ENCODE measurements at places on chromosomes 7 and 10.

- DNase-seq, result no peak
Observed at GRCh38 chr7:101924171-101924570, 106.7 kb downstream of the CUX1 start.

DNA sequence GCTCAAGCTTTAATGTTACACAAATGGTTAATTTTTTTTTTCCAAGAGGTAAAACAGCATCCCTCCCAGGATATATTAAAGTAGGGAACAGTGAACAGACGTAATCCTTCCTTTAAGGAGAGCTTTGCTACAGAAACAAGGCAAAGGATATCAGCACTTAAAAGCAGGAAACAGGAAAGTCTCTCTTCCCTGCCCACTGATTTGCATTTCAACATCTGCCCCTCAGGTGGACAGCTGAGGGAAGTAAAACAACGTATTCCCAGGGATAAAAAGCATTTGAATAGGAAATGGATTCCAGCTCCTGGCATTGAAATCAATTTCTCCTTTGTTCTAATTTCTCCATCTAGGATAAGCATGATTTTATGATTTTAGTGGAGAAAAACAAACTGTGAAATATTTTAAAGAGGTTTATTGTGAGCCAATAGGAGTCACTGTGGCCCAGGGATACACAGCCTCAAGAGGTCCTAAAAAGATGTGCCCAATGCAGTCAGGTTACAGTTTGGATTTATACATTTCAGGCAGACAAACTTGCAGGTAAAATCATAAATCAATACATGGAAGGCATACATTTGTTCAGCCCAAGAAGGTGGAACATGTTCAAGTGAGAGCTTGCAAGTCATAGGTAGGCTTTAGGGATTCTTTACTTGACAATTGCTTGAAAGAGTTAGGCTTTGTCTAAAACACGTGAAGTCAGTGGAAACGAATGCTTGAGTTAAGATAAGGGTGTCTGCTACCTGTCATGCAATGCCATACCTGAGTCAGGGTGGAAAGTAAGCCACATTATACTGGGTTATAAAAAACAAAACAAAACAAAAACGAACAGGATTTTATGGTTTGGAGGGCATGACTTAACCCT lies 286.2 kb upstream of the VWC2 start:
- no peak for DNase-seq

- peak; percentile 70 for DNase-seq
Observed at GRCh38 chr7:123580406-123581161, 21.0 kb upstream of the ASB15 start.

DNA sequence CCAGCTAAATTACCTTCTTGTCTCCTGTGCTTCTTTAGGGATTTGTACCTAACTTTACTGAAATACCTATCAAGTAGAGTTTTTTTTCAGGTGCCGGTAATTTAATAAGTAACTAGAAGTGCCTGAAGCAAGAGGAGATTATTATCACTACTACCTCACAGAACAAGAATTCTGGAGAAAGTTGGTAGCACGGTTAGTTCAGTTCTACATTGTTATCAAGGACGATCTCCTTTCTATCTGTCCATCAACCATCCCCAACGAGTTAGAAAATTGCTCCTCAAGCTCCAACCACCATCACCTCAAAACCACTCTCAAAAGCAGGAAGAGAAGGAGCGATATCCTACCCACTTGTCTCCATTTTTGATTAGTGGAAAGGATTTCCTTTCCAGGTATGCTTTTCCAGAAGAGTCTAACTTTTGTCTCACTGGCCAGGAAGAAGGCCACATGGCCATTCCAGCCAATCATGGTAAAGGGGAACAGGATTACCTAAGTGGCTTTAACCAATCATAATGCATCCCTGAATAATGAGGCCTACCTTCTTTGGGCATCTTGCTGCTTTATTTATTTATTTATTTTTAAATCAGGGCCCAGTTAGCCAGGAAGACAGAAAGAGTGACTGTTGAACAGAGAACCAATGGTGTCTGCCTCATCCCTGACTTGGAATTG lies 265.2 kb downstream of the SNX13 start:
- peak; percentile 7 for DNase-seq

DNA sequence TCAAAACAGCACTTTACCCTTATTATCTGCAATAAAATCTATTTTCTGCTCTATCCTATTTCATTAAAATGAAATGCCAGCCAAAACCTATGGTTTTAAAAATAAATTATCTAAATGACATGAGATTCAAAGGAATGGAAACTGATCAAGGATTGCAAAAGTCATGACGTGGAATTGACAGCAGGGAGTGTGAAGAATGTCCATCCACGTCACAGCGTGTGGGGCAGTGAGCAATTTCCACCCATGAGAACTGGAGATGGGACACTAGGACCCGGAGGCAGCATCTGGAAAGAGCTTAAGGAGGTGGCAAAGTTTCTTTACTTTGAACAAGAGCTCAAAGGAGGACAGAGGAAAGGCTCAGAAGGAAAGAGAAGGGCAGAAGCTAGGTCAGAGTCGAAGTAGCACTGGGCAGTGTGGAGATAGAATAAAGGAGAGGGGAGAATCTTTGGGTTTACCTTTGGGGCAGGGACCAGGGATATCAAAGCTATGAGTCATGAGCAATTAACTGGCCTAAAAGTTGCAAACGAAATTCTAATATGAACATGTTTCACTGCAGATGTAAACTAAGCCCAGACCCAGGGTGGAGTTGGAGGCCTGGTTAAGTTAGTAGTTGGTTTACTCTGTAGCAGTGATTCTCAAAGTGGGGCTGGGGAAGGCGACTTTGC lies 24.9 kb upstream of the STK17A start:
- DNase-seq, result no peak

- DNase-seq, result no peak
Observed at GRCh38 chr10:77770868-77771175, 133.2 kb upstream of the KCNMA1 start.

- peak; percentile 53 for DNase-seq
Observed at GRCh38 chr7:18590744-18591340, 95.3 kb downstream of the HDAC9 start.

GRCh38 chr10:83166344-83166743 lies 973.0 kb upstream of the GHITM start:
- peak; percentile 37 for DNase-seq

DNA sequence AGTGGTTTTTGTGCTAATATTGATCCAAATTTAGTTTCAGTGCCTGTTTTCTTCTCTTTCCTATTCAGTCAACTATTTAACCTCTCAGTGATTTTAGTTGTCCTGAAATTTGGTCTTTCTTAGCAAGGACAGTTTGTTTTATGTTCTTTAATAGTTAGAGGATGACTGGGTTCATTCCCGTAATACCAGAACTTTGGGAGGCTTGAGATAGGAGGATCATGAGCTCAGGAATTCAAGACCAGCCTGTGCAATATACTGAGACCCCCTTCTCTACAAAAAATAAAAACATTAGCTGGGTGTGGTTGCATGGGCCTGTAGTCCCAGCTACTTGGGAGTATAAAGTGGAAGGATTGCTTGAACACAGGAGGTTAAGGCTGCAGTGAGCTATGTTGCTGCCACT lies 148.3 kb downstream of the EXOC4 start:
- no peak for DNase-seq

GRCh38 chr7:106127984-106128780 lies 16.1 kb upstream of the SYPL1 start:
- DNase-seq, result no peak

DNA sequence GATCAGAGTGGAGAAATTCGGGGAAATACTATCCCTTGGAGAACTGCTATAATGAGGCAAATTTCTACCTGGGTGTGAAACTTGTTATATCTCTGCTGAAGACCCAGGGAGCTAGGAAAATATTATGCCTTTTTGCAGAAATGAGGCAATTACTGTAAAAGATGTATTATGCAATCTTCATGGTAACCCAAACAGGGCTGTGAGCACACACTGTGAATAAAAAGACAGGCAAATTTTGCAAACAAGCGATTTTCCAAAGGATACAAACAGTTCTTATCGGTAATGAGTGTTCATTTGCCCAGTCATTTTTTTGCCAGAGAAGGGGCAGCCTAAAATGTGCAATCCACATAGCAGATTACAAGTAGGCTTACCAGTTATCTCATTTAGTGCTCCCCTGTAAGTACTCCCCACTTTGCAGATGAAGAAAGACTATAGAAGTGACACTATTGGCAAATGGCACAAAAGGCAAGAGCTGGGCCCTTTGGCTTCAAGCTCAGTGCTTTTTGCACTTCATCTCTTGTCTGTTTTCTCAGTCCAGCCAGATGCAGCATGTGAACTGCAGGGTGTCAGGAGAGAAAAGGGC lies 205.8 kb downstream of the HECW1 start:
- DNase-seq, result no peak

GRCh38 chr7:84841809-84842208 lies 345.0 kb downstream of the SEMA3D start:
- DNase-seq, result no peak

GRCh38 chr7:69678494-69679187 lies 80.4 kb downstream of the AUTS2 start:
- DNase-seq, result no peak

DNA sequence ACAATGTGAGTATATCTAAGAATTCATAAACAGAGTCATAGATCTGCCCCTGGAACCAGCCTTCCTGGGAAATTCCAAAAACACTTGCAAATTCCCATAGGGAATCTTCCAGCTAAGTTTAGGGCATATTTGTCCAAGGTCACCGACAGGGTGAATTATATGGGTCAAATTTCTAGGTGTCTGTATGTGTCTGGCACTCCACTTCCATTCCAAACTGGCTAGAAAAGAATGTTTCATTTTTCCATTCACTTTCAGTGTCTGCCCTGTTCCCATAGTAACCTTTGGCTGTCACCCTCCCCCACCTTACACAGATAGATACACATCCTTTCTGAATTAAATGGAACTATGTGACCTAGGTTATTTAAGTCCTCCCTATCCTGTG lies 230.9 kb downstream of the CREB5 start:
- DNase-seq, result no peak

GRCh38 chr10:97081621-97082235 lies 104.0 kb downstream of the SLIT1 start:
- peak; percentile 77 for DNase-seq

- DNase-seq, result no peak
Observed at GRCh38 chr10:1706711-1707110, 30.6 kb downstream of the ADARB2 start.

DNA sequence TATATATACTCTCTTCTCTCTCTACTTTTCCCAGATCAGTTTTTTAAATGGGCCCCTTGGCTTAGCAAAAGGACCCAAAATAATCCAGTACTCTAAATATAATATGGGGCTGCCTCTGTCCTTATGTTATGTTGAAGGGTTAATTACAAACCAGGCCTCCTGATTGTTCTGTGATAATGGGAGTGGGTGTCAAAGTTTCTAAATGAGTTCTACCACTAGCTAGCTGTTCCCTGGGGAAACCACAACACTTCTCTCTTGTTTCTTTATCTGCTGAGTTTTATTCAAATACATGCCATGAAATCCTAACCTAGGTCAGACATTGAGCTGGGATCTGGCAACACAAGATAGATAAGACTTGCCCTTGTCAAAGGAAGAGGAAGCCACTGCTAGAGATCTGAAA lies 3.8 kb downstream of the HTR5A start:
- no peak for DNase-seq

GRCh38 chr7:121605317-121605680 lies 209.2 kb upstream of the FAM3C start:
- peak; percentile 43 for DNase-seq

DNA sequence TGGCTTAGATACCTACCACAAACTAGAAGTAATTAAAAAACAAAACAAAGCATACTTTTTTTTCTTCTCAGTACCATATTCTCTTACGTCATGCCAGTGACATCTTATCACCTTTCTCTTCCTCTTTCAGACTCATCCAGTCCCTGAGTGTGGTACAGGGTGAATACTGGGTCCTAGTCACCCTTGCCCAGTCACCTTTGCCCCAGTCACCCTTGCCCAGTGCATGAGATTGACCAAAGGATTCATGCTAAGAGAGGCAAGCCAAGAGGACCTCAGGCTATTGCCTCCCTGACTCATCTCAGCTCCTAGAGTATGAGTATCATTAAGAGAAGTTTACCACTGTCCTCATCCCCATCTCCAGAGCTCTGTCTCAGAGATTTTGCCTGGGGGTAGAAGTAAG lies 10.0 kb upstream of the TSPAN12 start:
- DNase-seq, result no peak

GRCh38 chr10:125116652-125117310 lies 43.6 kb downstream of the CTBP2 start:
- DNase-seq, result no peak

- no peak for DNase-seq
Observed at GRCh38 chr7:126578338-126578737, 674.4 kb downstream of the GRM8 start.

DNA sequence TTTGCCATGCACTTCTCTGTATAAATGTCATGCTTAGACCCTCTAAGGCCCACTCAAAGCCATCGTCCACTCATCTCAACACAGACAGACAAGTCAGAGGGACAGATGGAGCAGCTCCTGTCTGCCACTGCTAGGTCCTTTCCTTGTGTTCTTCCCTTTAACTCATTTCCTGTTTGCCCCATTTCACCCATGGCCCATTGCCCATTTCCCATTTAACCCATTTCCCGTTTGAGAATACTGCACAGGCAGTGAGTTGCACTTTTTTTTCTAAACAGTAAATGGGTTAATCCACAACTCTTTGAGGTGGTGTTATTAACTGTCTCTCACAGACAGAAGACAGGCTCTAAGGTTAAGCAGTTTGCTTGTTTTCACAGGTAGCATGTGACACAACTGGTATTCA lies 179.3 kb downstream of the NPSR1 start:
- peak; percentile 11 for DNase-seq

- no peak for DNase-seq
Observed at GRCh38 chr10:131907679-131908078, 6.9 kb downstream of the PPP2R2D start.

- no peak for DNase-seq
Observed at GRCh38 chr7:93920496-93921182, 896 bp upstream of the GNG11 start.

DNA sequence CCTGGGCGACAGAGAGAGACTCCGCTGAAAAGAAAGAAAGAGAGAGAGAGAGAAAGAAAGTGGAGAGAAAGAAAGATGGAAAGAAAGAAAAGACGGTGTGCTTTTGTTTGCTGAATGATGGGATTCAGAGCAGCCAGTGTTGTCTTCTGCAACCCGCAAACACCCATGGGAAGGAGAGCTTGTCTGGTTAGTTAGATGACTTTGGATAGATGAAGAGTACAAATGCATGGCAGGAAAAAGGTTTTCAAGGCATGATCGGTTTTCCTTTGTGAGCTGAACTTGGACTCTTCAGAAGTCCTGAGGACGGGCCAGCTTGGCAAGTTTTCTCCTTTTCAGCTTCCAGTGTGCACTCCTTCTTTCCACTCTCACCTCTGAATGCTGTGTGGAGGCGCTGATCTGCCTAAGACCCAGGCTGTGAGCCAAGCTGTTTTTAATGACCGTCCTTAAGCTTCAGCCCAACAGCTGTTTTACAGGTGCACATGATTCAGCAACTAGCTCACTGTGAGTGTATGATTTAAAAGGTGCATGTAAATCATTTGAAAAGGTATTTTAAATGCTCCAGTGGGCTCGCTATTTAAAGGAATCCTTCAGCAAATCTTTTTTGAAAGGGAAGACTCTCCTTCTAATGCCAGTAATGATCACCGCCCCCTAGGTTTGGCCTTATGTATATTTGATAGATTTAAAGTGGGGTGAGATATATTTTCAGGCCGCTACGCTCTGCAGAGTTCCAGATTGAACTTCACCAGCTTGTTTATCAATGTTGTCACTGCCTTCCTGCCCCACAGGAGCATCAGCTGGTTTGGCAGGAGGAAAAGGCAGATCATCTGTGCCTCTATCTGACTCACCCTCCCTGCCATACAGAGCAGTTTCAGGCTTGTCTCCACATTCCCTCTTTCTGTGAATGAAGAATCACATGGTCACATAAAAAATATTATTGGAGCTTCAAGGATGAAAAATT lies 115.0 kb downstream of the PLXDC2 start:
- DNase-seq, result peak; percentile 38

GRCh38 chr10:99993701-99994689 lies 15.8 kb downstream of the DNMBP start:
- DNase-seq, result no peak
